ENCODE measurements at places on chromosomes 16 and 17.

DNA sequence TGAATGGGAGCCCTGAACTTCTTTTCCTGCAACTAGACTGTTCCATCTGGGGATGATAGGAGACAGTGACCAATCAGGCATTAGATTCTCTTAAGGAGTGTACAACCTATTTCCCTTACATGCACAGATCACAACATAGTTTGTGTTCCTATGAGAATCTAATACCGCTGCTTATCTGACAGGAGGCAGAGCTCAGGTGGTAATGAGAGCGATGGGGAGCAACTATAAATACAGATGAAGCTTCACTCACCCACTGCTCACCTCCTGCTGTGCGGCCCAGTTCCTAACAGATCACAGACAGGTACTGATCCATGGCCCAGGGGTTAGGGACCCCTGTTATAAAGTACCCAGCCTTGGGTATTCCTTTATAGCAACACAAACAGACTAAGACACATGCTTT is 17.4 kb upstream of the ADAMTS18 start:
- DNase-seq, result no peak

DNA sequence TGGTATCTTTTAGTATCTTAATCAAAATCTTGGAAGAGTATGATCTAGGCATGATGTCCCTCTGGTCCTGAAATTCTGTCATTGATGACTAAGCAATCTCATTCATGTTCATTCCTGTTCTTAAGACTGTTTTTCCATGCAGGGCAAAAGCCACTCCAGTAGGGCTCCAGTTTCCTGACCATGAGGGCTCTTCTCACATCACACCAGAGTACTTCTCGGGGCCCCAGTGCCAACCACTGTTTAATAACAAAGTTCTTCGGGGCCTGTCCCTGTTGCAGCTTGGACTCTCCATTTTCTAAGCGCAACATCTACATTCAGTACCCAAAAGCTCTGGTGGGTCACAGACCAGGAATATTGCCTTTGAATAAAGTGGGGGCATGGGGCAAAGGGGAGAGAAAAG is 52.0 kb downstream of the IRX6 start:
- DNase-seq, result no peak

- DNase-seq, result peak; percentile 34
Observed at GRCh38 chr17:36755586-36755985, 154.2 kb downstream of the MRM1 start.

- DNase-seq, result no peak
Observed at GRCh38 chr16:4209666-4210065, 32.2 kb downstream of the SRL start.

DNA sequence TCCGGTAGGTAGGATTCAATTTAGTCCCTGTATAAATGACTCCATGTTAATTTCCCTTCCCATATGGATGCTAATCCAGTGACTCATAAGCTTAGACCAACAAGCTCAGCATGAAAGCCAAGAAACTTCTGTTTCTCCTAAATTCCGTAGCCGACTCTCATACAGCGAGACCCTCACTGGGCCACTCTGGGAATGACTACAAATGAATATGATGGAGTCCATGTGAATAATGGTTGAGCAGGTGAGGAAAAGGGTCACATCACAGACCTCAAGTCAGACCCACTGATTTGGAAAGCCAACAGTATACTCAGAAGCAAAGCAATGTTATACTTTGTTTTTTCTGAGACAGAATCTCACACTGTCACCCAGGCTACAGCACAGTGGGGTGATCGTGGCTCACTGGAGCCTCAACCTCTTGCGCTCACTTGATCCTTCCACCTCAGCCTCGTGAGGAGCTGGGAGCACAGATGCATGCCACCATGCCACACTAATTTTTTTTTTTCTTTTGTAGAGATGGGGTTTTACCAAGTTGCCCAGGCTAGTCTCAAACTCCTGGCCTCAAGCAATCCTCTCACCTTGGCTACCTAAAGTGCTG is 14.6 kb downstream of the RSL1D1 start:
- DNase-seq, result no peak

DNA sequence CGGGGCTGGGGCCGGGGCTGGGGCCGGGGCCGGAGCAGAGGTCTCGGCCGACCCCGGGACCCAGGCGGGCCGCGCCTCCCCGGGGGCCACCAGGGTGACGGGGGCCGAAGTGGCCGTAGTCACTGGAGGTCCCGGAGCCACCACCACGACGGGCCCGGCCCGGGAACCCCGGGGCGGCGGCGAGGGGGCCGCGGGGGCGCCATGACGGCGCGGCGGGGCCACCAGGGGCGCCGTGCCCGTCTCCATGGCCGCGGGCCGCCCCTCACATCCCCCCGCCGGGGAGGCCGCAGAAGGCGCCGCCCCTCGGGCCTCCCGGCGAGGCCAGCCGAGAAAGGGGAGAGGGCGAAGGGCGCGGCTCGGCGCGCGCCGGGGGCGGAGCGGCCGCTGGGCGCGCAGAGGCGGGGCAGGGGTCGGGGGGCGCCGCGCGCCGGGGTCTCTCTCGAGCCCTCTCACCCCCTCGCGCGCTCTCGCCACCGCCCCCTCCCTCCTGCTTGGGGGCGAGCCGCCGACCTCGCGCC is 297 bp downstream of the TBC1D10B start:
- DNase-seq, result no peak

GRCh38 chr17:27319541-27320221 is 25.8 kb downstream of the WSB1 start:
- no peak for DNase-seq

- DNase-seq, result no peak
Observed at GRCh38 chr17:74527081-74527480, 4.2 kb downstream of the CD300LB start.

- no peak for DNase-seq
Observed at GRCh38 chr17:9844153-9844552, 18.4 kb downstream of the GLP2R start.

- no peak for DNase-seq
Observed at GRCh38 chr17:76585033-76585648, 519 bp downstream of the ST6GALNAC2 start.

- no peak for DNase-seq
Observed at GRCh38 chr17:61459939-61460718, 7.9 kb downstream of the TBX4 start.

GRCh38 chr17:8189041-8189710 is 804 bp downstream of the BORCS6 start:
- no peak for DNase-seq

DNA sequence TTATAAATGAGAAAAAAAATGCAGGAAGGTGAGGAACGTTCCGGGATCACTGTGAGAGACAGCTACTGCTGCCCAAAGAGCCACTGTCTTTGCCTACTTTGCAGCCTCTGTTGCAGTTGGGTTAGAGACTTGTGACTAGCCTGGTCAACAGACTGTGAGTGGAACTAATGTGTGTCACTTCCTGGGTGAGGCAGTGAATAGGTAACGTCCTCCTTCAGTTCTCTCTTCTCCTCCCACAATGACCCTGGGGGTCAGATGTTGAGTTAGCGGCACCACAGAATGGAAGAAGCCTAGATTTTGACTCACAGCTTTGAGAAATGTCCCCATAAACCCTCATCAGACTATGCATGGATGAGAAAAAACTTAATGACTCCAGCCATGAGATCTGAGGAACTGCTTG is 5.2 kb downstream of the C16orf46 start:
- DNase-seq, result no peak

DNA sequence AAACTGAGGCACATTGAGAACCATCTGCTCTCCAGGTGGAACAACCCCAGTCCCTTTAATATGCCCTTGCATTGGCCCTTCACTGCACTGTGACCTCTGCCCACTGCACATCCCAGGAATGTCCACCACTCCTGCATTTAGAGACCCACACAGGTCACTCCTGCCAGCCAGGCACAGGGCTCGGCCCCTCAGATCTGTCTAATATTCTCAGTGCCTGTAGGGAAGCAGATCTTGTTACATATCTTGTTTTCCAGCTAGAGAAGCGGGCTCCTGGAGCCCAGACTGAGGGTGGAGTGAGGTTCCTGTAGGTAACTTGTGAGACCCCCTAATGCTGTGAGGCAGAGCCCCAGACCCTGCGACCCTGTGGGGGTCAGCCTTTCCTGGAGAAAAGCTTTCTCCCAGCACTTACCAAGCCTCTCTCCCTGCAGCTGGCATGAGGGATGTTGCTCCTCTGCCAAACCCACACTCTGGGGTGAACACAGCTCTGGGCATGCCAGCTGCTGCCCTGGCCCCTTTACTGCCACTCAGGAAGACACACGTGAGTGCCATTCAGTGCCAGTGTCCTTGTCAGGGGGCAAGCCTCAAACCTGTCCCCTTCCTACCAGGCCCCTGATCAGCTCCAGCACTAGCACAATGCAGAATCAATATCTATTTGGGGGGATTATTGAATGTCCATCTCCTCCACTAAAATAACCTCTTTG is 40.3 kb upstream of the CRHR1 start:
- DNase-seq, result no peak

All from stimulated activated CD8-positive, alpha-beta memory T cell treated with anti-CD3 and anti-CD28 coated beads, Interleukin-4, amount 100 ng/mL, for 24 hours (primary cell).